Stimulated activated effector memory CD8-positive, alpha-beta T cell treated with anti-CD3 and anti-CD28 coated beads, Interleukin-12 subunit alpha, Interleukin-12 subunit beta, amount 100 ng/mL, for 72 hours (primary cell): ENCODE measurements at places on chromosomes 4 and X.

GRCh38 chrX:44596277-44596676 lies 53.6 kb upstream of the FUNDC1 start:
- no peak for DNase-seq

- DNase-seq: no peak
These were observed 37.0 kb downstream of the FNIP2 start for GRCh38 chr4:158805635-158806471.

DNA sequence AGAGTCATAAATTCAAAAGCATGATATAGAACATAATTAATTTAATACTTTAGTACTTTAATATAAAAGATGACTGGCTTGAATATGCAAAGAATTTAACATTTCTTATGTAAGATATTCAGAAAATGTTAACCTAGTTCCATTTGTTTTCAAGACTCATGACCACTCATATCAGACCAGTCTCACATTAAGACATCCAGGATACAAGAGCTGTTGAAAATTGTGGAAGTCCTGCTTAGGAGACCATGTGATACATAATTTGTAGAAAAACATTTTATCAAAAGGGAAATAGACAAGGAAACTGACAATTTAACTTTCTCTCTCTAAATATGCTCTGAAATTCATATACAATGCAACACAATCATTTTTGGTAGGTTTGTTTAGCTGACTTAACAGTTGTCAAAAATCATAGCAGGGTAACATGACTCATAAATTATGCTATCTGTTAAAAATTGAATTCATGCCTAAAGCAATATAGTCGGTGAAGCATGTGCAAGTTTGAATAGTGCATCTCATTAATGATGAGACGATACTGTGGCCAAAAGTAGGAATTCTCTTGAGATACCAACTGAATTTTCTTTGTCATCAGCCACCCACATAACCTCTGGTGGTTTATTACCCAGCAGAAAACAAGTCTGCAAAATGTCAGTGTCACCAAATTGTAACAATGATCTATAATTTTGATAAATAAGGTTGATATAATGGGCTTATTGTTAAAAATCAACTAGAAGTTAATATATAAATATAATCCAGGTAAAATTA lies 211.4 kb downstream of the GASK1B start:
- DNase-seq: no peak

DNA sequence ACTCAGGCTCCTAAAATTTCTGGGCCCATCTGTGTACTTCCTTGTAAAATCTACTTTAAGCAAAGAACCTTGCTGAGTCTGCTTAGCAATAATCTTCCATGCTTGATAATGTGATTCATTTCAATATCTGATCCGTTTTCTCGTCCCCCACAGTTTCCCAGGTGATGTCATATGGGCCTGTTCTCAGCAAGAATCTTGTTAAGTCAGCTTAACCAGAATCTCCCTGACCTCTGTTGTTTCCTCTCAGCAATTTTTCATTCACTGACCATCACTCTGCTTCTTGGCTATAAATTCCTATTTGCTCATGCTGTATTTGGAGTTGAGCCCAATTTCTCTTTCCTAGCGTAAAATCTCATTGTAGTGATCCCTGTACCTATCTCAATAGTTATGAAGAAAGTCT lies 13.9 kb downstream of the CSN2 start:
- no peak for DNase-seq

- no peak for DNase-seq
These were observed 3.3 kb upstream of the BGN start for GRCh38 chrX:153491351-153491914.

GRCh38 chrX:74523224-74523623 lies 91.2 kb downstream of the RLIM start:
- no peak for DNase-seq

- DNase-seq: no peak
These were observed 16.6 kb downstream of the GEMIN8 start for GRCh38 chrX:14013054-14013453.

DNA sequence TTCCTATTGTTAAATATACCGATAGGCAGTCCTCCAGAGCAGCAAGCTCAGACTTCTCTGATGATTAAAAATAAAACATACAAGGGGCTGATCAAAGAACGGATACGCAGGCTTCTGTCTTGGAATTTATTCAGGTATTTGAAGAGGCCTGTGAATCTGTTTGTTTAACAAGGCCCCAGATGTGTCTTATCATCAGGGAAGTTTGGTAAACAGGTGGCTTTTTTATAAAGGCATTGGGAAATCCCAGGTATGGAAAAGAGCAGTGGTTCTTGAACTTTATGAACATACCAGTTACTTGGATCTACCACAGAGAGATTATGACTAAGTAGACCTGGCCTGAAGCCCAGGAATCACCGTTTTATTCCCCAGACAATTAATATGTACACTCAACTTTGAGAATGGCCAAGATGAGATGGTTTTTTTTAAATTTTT lies 47.9 kb downstream of the SOWAHB start:
- no peak for DNase-seq

GRCh38 chrX:7775987-7776386 lies 67.0 kb upstream of the VCX start:
- DNase-seq: no peak

- no peak for DNase-seq
These were observed 45.8 kb upstream of the MSANTD1 start for GRCh38 chr4:3202836-3203820.

DNA sequence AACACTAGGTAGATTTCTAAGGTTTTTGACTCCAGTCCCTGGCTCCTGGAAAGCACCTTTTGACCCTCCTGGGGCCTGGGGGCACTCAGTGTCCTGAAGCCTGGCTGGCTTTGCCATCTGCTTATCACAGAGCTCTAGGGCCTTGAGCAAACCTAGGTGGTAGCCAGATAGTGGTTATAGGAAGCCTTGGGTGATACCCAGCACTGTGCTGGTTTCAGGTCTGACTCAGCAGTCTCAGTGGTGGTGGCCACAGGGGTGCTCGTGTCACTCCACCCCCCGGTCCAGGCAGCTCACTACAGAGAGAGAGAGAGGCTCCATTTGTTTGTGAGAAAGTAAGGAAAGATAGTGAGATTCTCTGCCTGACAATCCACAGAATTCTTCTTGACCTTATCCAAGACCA lies 195.8 kb upstream of the ZFP42 start:
- no peak for DNase-seq

GRCh38 chr4:156774422-156774821 lies 197.2 kb downstream of the PDGFC start:
- DNase-seq: no peak

DNA sequence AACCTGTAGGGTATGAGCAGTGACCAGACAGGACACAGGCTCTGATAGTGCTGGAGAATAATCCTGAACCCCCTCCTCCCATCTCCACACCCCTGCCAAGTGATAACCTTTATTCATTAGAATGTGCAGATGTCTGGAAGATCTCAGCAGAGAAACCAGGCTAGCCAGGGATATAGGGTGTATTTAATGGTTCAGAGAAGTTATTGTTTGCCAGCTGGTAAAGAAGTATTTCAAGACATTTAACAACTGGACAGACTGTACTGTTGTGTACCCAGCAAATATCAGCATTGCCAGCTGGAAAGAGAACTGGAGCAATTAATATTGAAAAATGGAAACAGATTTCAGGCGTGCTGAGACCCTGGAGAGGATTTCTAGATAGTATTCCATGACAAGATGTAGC lies 94.5 kb downstream of the RASGEF1B start:
- DNase-seq: no peak

- DNase-seq: no peak
These were observed 134.7 kb upstream of the SPANXN4 start for GRCh38 chrX:142891046-142891445.

- DNase-seq: no peak
These were observed 166.5 kb upstream of the PCDH7 start for GRCh38 chr4:30553706-30554105.

DNA sequence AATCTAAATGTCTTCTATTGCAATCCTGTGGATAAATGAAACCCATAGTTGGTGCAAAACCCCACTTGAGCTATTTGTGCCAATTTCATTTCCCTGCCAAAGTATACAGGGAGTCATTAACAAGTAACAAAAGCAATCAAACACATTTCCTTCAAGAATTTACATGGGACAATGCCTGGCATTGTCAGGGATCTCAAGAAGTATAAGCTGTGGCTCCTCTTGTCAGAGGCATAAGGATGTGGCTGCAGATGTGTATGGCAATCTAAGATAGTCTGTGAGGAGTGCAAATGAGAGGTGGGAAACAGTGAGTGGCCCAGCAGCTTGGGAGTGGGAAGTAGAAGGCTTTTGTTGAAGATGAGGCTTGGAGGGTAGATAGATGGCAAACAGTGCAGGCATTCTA lies 58.0 kb upstream of the SCML1 start:
- no peak for DNase-seq

GRCh38 chr4:76948443-76949275 lies 893 bp upstream of the SEPTIN11 start:
- DNase-seq: peak; percentile 74

DNA sequence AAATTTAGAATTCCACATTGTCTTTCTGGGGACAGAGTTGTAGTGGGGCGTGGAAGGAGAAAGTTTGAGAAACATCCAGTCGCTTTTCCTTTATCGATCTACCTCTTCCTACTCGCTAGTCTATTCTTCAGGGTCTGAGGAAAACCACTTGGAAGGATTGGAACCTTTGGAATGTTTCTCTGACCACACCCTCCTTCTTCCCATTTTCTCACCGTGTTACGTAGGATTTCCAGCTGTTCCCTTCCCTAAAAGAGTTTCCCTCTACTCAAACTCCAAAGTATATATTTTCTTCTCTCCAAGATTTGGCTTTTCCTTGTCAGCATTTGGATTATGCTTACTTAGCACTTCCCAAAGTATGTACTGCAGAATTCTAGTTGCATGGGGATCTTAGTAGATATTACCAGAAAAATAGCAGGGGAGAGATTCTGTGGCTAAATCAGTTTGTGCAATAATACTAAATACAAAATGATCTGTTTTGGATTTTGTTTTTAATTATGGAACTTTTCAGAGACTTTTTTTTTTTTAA lies 4.9 kb downstream of the ENPEP start:
- DNase-seq: no peak

DNA sequence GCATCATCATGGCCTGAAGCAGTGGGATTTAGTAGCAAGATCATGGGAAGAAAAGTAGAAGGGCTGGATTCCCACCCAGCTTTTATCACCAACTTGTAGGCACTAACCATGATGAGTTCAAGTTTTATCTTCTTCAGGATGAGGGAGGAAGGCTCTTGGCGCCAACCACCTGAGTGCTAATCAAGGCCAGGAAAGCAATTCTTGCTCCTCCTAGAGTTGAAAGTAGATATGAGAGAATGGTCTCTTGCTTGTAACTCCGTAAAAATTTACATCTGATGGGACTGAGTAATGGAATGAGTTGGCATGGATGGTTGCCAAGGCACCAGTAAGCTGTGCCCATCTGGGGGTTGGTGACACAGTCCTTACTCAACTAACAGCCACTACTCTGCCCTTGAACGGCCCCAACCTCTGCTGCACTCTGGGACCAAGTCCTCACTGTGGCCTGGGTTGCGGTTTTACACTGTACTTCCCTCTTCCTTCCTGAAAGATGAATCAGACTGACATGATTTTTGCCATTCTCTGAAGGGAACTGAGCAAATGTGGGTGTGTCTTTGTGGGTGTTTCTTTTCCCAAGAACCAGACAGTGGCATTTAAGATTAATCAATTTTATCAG lies 39.4 kb upstream of the NDP start:
- DNase-seq: peak; percentile 4

DNA sequence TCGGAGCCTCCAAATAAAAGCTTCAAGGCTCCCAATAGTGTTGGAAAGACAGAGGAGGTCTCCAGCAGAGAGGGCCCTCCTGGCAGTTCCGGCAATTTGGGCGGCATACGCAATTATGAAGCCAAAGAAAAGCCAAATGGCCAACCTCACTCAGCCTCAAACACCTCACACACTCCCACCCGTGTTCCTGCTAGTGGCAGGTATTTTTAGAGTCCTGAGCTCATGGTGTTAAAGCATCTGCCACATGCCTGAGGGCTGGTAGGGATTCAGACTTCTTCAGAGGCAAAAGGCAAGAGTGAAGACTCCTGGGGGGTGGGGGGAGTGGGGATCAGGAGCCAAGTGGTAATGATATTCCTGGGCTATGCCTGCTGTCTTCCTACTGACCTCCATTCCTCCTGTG lies 7.4 kb downstream of the RAB33A start:
- DNase-seq: no peak

DNA sequence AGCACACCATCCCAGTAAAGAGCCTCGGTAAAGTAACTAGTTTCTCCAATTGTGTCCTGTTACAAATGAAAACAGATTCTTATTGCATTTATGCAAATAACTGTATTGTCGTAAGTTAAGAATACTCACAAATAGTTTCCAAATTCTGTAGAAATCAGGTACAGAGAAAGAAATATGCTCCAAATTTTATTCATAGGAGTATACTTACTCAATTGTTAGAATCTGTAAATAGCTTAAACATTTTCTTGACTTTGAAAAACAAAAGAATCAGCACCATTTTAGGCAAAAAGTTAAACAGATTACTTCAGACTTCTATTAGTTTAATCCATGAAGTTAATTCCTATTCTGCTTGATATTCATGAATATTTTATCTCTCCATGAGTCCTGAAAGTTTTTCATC lies 10.7 kb downstream of the CNGA1 start:
- DNase-seq: no peak

GRCh38 chr4:34148322-34148908 lies 2095.9 kb downstream of the ARAP2 start:
- DNase-seq: no peak

- no peak for DNase-seq
These were observed 22.1 kb downstream of the RWDD4 start for GRCh38 chr4:183636923-183637322.

- DNase-seq: no peak
These were observed 110.0 kb upstream of the PPARGC1A start for GRCh38 chr4:23999714-24000469.

DNA sequence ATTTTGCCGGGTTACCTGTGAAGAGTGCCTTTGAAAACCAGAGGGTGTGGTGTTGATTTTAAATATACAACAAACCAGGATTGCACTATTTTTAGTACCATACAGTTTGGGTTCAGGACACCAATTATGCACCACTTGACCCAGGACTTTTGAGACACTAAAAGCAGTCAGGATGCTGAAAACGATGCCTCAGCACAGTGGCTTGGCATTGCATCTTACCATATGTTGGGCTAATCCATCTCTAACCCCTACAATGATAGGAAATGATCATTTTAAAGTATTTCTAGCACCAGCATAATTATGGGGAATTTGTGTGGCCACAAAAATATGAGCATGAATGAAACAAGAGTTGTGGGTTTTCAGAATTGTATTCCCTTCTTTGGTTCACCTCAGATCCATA lies 4.1 kb downstream of the IBSP start:
- no peak for DNase-seq

GRCh38 chr4:10180603-10180926 lies 64.0 kb upstream of the WDR1 start:
- DNase-seq: no peak

GRCh38 chrX:12139934-12140611 lies 1.8 kb downstream of the FRMPD4 start:
- DNase-seq: no peak
